ENCODE measurements at places on chromosomes 11 and 22. TPM values are rescaled to one million over a fixed set of nuclear protein-coding genes. Genes with fewer than 3 reads are reported as not detected.

MN1 gene
- 10.5 TPM for total RNA-seq

SPI1 gene
- not detected for total RNA-seq

UPK3A gene
- not detected for total RNA-seq

MIAT gene
- 0.82 TPM for total RNA-seq

GRCh38 chr11:108672113-108672512, 7.2 kb downstream of the DDX10 start:
- no peak for DNase-seq

- no peak for DNase-seq
These were observed 22.1 kb downstream of the GGTLC2 start for GRCh38 chr22:22666307-22667091.

- no peak for DNase-seq
These were observed 10.2 kb downstream of the ARAP1 start for GRCh38 chr11:72741849-72742512.

GRCh38 chr11:45852712-45853101, 5.4 kb downstream of the CRY2 start:
- no peak for DNase-seq

- DNase-seq = no peak
These were observed 10.2 kb downstream of the DGKZ start for GRCh38 chr11:46357483-46357936.

DNA sequence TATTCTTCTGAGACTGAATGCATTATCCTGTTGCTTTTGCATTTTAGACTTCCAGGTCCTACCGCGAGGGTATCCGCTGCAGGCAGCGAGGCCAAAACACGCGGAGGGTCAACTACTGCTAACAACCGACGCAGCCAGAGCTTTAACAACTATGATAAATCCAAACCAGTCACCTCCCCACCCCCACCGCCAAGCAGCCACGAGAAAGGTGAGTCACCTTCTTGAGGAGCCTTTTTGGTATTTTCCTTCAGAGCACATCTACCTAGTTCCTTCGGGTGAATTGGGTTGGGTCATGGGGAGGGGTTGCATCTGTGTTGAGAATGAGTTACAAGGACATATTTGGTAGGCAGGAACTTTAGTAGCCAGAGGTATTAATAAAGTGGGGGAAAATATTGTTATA, 179.8 kb downstream of the NAV2 start:
- DNase-seq = no peak

DNA sequence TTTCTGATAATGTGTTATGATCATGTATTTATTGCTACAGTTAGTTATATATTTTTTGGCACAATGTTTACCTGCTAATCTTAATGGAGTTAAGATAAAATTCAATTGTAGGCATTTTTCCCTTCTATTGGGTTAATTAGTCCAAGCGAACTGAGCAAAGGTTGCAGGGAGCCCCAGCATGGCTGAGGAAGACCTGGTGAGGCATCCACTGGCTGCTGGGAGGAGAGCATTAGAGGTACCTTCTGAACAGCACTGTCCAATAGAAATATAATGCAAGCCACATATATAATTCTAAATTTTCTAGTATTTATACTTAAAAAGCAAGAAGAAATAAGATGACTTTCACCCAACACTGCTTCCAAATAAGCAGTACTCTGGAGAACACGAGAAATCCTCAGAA, 689 bp upstream of the TMEM126A start:
- no peak for DNase-seq

- no peak for DNase-seq
These were observed 7.5 kb upstream of the ST3GAL4 start for GRCh38 chr11:126347751-126348668.

DNA sequence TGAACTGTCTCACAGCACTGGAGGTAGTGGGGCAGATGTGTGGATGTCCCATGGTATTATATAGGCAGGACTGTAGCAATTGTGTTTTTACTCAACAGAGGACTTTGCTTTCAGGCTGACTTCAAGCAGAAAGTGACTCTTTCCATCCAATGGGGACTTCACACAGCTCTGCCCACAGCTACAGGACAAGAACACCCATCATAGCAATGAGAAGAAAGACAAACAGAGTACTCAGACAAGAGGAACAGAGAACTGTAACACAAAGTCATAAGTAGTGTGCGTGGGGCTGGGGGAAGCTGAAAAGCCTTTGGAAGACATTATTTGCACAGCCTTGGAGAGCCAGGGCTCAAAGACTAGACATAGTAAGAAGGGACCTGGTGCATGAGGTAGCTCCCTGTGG, 70.3 kb downstream of the CCDC81 start:
- no peak for DNase-seq
